ENCODE measurements at places on chromosomes 6 and 20.
A peak's percentile ranks its signal among the peaks of the same experiment; 100 is the strongest.

GRCh38 chr6:167350731-167351655 lies 26.1 kb downstream of the TTLL2 start:
- peak; percentile 82 for DNase-seq
- peak overlapping the region; percentile 51 for H3K4me3 ChIP-seq
- H3K4me1 ChIP-seq = peaks cover 8% of the 10 kb centered on the region
- no peaks in the 10 kb centered on the region for H3K36me3 ChIP-seq

DNA sequence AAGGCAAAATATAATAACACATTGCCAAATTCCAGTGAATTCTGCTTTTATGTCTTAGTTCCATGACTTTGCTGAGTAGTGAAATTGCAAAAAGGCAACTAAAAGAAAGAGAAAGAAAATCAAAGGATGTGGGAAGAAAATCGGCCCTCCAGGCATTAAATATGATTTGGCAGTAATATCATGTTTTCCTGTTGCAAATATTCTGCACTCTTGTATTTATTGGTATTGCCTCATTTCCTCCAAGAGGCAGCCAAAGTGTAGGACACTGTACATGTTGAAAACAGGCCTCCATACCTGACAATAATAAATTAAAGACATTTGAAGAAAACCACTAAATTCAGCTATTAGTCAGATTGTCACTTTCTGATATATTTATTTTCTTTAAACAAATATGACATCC lies 460.0 kb upstream of the NOX3 start:
- H3K4me1 ChIP-seq = no peaks in the 10 kb centered on the region
- no peak for DNase-seq
- no peak overlapping the region for H3K27ac ChIP-seq
- no peaks in the 10 kb centered on the region for H3K27me3 ChIP-seq
- no peak overlapping the region for H3K4me3 ChIP-seq
- H3K36me3 ChIP-seq = no peaks in the 10 kb centered on the region

GRCh38 chr20:54980103-54980960 lies 504.9 kb downstream of the DOK5 start:
- H3K4me3 ChIP-seq = no peak overlapping the region
- no peaks in the 10 kb centered on the region for H3K4me1 ChIP-seq
- H3K36me3 ChIP-seq = no peaks in the 10 kb centered on the region

GRCh38 chr20:36728986-36729385 lies 16.9 kb downstream of the NDRG3 start:
- no peak overlapping the region for H3K27ac ChIP-seq
- peaks cover 9% of the 10 kb centered on the region for H3K4me1 ChIP-seq
- no peak for DNase-seq
- H3K36me3 ChIP-seq = no peaks in the 10 kb centered on the region
- no peak overlapping the region for H3K4me3 ChIP-seq

DNA sequence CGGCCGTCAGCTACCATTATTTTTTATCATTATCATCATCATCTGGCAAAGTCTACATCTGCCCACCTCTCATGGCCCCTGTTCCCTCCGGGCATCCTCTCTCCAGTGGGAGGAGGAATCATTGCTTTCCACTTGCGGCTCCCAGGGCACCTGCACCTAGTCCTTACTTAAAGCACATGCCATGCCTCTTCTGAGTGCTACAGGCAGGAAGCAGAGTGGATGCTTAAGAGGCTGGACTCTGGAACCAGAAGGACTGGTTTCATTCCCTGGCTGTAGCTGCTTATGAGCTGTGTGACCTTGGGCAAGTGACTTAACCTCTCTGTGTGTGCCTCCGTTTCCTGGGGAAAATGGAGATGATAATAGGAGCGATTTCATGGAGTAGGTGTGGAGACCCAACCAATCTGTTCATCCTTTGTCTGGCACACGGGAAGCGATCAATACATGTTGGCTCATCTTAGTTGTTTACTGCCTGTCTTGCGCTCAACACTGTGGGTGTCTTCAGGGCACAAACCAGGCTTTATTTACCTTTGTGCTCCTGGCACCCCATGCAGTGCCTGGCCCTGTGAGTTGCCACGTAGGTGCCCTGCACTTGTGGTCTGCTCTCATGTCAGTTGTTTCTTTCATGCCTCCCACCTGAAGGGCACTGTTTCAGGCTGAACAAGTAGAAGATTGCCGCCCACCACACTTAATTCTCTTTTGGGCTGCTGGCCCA lies 317.0 kb upstream of the SULF2 start:
- H3K4me3 ChIP-seq = no peak overlapping the region
- no peak overlapping the region for H3K27ac ChIP-seq
- no peaks in the 10 kb centered on the region for H3K27me3 ChIP-seq
- no peaks in the 10 kb centered on the region for H3K36me3 ChIP-seq
- DNase-seq = no peak

DNA sequence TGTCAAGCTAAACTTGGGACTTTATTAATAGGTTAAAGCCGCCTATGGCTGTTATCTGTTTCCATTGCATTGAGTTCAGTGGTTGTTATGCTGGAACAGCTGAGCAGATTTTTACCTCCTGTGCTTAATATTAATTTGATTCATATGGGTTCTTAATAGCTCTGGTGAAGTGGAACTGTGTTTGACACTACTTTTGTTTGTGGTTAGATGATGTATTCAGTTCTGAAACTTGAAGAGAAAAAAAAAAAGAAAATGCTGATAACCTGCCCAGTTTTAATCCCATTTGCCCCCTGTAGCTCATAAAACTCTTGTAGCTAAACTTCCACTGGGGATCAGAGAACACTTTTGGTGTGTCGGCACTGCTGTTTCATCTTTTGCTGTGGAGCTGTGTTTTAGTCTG lies 117.8 kb downstream of the ZDHHC14 start:
- H3K4me3 ChIP-seq = no peak overlapping the region
- no peak for DNase-seq
- no peak overlapping the region for H3K27ac ChIP-seq

GRCh38 chr6:31725502-31726350 lies 2.6 kb downstream of the MPIG6B start:
- no peak for DNase-seq
- no peaks in the 10 kb centered on the region for H3K27me3 ChIP-seq
- no peak overlapping the region for H3K4me3 ChIP-seq
- H3K36me3 ChIP-seq = peaks cover 27% of the 10 kb centered on the region

DNA sequence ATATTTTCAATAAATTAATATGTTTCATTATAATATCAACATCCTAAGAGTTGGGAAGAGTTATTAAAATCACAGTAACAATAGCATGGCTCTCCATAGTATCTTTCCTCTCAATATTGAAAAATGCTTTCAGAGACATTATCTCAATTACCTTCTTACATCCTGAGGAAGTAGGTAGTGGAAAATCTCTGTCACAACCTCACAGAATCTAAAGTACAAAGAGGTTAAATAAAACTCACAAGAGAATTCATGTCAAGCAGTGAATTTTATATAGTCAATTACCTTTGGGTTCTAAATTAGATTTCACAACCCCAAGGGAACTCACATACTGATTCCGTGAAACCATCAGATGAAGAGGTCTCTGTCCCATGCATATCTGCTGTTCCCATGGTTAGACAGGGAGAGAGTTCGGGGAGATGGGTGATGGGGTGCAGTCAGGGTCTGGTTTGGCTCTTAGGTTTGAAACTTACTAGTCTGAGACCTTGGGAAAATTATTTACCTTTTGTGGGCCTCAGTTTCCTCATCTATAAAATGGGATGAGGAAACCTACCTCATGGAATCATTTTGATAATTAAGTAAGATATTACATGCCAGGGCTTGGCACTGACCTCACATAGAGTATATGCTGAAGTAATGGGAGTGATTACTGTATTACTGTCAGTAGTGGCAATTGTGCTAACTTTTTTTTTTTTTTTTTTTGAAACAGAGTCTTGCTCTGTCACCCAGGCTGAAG lies 74.0 kb upstream of the SNX9 start:
- H3K36me3 ChIP-seq = no peaks in the 10 kb centered on the region
- H3K4me3 ChIP-seq = no peak overlapping the region
- no peak overlapping the region for H3K27ac ChIP-seq
- no peak for DNase-seq
- peaks cover 4% of the 10 kb centered on the region for H3K4me1 ChIP-seq

GRCh38 chr6:141258516-141258915 lies 874.2 kb upstream of the GJE1 start:
- H3K4me3 ChIP-seq = no peak overlapping the region
- H3K36me3 ChIP-seq = no peaks in the 10 kb centered on the region
- H3K27me3 ChIP-seq = no peaks in the 10 kb centered on the region
- DNase-seq = no peak
- H3K27ac ChIP-seq = no peak overlapping the region
- H3K4me1 ChIP-seq = peaks cover 4% of the 10 kb centered on the region

- H3K4me1 ChIP-seq = peaks cover 43% of the 10 kb centered on the region
- no peak overlapping the region for H3K4me3 ChIP-seq
- H3K27ac ChIP-seq = no peak overlapping the region
- peaks cover 29% of the 10 kb centered on the region for H3K36me3 ChIP-seq
- no peaks in the 10 kb centered on the region for H3K27me3 ChIP-seq
Measured at GRCh38 chr20:38036366-38036765, 2.8 kb downstream of the RPRD1B start.

- no peak overlapping the region for H3K27ac ChIP-seq
- no peaks in the 10 kb centered on the region for H3K27me3 ChIP-seq
- no peak overlapping the region for H3K4me3 ChIP-seq
- no peaks in the 10 kb centered on the region for H3K36me3 ChIP-seq
- H3K4me1 ChIP-seq = peaks cover 20% of the 10 kb centered on the region
Measured at GRCh38 chr6:31943742-31944141, 2.2 kb upstream of the CFB start.

GRCh38 chr20:47914792-47915191 lies 129.5 kb upstream of the SULF2 start:
- no peak for DNase-seq
- no peaks in the 10 kb centered on the region for H3K27me3 ChIP-seq
- no peaks in the 10 kb centered on the region for H3K36me3 ChIP-seq
- H3K4me1 ChIP-seq = no peaks in the 10 kb centered on the region
- no peak overlapping the region for H3K4me3 ChIP-seq

GRCh38 chr6:13989496-13990144 lies 64.9 kb downstream of the RNF182 start:
- peaks cover 29% of the 10 kb centered on the region for H3K27me3 ChIP-seq
- H3K27ac ChIP-seq = no peak overlapping the region
- H3K4me3 ChIP-seq = no peak overlapping the region
- DNase-seq = no peak
- H3K4me1 ChIP-seq = no peaks in the 10 kb centered on the region

DNA sequence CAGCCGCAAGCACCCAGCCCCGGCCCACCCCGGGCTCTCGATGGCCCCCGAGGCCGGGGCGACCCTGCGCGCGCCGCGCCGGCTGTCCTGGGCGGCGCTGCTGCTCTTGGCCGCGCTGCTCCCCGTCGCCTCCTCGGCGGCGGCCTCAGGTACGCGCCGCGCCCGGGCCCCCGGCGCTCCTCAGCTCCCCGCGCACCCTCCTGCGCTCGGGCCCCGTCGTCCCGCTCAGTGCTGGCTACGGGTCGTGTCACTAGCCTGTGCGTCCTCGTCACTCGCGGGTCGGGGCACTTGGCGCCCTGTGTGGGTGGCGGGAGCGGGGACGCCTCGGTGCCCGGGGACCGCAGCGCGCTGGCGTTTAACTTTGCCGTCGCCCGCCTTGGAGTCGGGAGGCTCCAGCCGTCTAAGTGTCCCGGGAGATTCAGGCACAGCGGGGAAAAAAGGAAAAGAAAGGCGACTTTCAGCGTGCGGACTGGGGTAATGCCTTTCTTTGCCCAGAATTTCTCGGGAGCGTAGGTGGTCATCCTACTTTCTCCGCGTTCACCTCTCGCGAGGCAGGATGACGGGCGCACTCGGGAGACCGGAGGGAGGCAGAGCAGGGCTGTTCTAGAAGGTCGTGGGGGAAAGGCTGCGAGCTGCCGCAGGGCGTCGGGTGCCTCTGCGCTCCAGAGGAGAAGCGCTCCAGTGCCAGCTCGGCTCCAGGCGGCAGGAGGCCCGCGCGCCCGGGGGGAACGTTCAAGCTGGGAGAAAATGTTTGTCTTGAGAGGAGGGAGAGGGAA lies 545 bp downstream of the FNDC1 start:
- H3K4me1 ChIP-seq = peaks cover 21% of the 10 kb centered on the region
- DNase-seq = peak; percentile 74
- peak overlapping the region; percentile 45 for H3K4me3 ChIP-seq
- H3K36me3 ChIP-seq = no peaks in the 10 kb centered on the region

- peak; percentile 68 for DNase-seq
- H3K36me3 ChIP-seq = no peaks in the 10 kb centered on the region
- H3K27me3 ChIP-seq = no peaks in the 10 kb centered on the region
- H3K4me3 ChIP-seq = no peak overlapping the region
Measured at GRCh38 chr20:53773792-53774401, 180.3 kb upstream of the ZNF217 start.
